Cerebellar nuclear complex (tissue), 1 donor: ENCODE measurements at places on chromosomes 16 and 17.

DNA sequence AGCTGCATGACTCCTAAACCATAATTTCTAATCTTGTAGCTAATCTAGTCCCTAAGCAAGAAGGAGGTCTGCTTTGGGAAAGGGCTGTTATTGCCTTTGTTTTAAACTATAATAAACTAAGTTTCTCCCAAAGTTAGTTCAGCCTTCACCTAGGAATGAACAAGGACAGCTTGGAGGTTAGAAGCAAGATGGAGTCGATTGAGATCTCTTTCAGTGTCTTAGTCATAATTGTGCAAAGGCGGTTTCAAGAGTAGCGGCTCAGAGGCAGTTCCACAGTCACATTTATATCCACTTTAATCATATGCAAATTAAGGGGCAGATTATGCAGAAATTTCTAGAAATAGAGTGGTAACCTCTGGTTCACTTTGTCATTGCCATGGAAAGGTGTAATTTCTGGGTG lies 17.4 kb downstream of the DRC7 start:
- no peak for DNase-seq

GRCh38 chr16:11796227-11797165 lies 562 bp downstream of the ZC3H7A start:
- DNase-seq: no peak

DNA sequence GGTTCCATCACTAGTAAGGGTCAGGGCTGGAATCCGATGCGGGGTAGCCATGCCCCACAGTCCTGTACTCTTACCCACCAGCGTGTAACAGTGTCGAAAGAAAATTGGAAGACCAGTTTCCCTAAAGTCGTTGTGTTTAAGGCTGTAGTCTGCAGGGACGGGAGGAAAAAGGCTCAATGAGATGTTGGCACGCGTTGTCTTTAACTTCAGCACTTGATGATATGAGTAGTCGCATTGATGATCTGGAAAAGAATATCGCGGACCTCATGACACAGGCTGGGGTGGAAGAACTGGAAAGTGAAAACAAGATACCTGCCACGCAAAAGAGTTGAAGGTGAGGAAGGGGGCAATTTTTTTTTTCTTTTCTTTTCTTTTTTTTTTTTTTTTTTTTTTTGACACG lies 1.3 kb downstream of the HSBP1 start:
- no peak for DNase-seq

- no peak for DNase-seq
Measured at GRCh38 chr16:2033057-2033908, 6.6 kb downstream of the NHERF2 start.

- DNase-seq: no peak
Measured at GRCh38 chr17:43734376-43734775, 24.2 kb downstream of the SOST start.

- DNase-seq: no peak
Measured at GRCh38 chr16:68629351-68629910, 15.7 kb upstream of the CDH3 start.

DNA sequence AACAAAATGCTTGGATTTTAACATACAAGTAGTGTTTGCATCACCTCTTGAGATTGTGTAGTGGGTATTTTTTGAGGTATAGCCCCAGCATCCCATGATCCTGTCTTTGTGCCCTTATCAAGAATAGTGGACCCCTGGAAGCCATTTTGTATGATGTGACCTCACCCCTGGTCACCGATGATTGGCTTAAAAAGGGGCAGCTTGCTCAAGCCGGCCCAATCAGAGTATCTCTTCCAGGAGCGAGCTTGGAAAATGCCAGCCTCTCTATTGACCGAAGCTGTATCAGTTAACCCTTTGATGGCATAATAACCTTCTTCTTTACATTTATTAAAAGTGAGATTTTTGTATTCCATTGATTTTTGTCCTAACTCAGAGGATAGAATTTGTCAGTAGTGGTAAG lies 55.5 kb upstream of the FAM20A start:
- no peak for DNase-seq

- no peak for DNase-seq
Measured at GRCh38 chr17:79047923-79048825, 24.2 kb downstream of the C1QTNF1 start.

GRCh38 chr17:74126959-74127358 lies 76.5 kb upstream of the RPL38 start:
- DNase-seq: no peak

DNA sequence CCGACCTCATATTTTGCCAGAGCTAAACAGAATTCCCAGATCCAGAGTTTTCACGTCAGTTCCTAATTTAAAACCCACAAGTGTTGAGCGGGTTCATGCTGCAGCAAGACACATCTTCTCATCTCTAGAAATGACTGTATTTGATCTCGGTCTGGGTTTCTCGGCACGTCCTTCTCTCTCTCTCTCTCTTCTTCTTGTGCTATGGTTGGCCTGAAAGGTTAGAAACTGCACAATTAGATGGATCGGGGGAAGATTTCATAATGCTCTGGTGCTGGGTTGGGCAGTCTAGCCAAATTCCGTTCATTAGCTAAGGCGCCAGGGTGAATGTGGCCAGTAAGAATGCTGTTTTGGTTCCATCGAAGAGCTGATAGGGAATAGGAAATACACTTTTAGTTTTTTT lies 158.9 kb upstream of the NOG start:
- DNase-seq: no peak

- DNase-seq: no peak
Measured at GRCh38 chr16:79069633-79070032, 530.9 kb downstream of the MAF start.

DNA sequence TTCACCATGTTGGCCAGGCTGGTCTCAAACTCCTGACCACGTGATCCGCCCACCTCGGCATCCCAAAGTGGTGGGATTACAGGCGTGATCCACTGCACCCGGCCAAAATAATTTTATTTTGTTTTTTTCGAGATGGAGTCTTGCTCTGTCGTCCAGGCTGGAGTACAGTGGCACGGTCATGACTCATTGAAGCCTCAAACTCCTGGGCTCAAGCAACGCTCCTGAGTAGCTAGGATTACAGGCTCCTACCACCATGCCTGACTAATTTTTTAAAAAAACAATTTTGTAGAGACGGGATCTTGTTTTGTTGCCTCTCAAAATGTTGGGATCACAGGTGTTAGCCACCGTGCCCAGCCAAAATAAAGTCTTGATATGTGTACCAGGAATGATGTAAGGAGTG lies 2.4 kb upstream of the TTLL6 start:
- DNase-seq: no peak

DNA sequence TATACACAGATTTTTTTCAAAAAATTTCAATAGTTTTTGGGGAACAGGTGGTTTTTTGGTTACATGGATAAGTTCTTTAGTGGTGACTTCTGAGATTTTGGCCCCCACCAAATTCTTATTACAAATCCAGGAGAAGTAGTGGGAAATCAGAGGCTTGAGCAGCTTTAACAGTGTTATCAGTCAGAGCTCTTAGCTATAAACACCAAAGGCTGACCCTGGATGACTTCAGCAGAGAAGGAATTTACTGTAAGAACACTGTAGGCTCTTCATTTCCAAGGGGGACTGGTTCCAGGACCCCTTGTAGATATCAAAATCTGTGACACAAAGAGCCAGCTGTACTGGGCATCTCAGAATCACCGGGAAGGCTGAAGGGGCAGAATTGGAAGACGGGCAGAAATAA lies 17.8 kb downstream of the MPHOSPH6 start:
- no peak for DNase-seq

GRCh38 chr16:66605177-66605978 lies 874 bp downstream of the CMTM3 start:
- DNase-seq: no peak

DNA sequence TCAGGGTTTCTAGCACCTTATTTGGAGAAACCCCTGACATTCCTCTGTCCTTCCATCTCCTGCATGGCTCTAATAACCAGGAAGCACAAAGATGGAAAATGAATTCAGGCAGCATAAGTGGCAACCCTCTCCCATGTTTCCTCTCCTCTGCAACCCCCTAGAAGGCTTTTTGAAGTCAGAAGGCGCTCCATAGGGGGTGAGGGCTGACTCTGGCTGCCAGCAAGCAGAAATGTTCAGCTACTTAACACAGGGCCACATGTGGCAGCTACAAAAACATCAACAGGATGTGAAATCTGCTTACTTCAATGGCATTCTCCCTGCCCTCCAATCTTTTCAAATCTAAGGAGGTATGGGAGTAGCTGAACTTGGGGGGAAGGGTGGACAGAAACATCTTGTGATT lies 55.2 kb upstream of the IRX5 start:
- no peak for DNase-seq

DNA sequence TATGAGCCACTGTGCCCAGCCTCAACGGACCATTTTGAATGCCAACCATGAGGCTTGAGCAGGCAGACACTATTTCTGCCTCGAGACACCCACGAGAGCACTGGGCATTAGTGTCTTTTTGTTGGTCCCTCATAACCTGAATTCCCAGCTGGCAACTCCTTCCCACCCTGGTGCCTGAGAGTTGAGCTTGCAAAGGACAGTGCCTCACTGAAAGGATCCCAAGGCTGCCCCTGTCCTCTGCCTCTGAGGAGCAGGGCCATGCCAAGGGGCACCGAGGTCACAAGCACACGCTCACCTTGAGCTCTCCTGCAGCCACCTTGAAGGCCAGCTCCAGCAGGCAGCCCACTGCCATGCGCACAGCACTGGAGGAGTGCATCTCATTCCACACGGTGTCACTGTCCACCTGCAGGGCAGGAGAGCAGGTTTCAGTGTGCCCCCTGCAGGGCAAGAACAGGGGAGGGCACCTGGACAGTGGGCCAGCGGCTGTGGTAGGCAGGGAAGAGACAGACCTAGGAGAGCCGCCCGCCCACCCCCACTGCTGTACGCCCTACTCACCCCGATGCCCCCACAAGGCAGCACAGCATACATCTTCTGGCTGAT lies 12.8 kb downstream of the G6PC3 start:
- DNase-seq: no peak

GRCh38 chr16:81273223-81273950 lies 34.9 kb downstream of the BCO1 start:
- no peak for DNase-seq

DNA sequence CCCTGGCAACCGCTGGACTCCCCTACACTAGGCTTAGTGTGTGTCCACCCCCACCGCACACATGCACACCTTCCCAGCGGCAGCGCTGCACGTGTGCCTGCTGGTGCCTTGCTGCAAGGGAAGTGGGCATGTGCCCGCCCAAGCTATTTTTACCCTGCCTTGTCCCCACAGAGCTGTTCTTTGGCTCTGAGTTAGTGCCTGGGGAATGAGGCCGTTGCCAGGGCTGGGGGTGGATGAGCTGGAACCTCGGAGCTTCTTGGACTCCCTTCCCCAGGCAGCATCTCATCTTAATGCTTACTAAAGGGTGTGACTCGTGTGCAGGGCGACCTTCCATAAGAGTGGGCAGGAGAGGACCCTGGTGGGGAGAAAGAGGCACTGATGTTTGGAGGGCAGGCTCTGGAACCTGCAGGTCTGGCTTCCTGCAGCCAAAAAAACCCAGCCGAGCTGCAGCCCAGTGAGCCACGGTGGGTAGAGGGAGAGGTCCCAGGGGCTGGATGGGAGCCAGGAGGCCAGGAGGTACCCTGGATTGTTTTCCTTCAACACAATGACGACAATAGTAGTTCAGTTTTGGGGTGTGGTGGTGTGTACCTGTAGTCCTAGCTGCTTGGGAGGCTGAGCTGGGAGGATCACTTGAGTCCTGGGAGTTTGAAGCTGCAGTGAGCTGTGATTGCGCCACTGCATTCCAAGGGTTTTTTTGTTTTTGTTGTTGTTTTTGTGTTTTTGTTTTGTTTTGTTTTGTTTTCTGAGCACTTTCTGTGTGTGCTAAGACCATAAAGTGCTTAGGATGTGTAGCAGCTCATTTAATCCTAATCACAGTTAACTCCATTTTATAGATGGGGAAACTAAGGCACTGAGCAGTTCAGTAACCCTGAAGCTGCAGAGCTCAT lies 119.1 kb downstream of the RAB11FIP4 start:
- DNase-seq: no peak

DNA sequence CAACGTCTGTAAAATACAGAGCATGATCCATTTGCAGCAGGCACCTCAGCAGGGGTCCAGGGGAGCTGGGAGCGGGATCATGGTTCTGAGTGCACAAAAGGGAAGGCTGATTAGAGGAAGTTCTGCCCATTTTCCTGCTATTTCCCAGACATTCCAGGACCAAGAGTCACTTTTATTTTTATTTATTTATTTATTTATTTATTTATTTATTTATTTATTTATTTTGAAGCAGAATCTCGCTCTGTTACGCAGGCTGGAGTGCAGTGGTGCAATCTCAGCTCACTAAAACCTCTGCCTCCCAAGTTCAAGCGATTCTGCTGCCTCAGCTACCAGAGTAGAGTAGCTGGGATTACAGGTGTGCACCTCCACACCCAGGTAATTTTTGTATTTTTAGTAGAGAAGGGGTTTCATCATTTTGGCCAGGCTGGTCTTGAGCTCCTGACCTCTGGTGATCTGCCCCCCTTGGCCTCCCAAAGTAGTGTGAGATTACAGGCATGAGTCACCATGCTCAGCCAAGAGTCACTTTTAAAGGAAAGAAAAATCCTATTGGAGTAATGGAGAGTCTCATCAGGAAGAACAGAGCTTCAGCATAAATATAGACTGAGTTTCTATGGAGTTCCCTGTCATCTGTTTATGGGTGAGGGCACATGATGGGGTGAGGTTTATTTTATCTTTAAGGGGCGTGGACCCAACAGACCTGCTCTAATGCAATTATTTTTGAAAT lies 355.2 kb downstream of the HAPSTR1 start:
- DNase-seq: no peak

DNA sequence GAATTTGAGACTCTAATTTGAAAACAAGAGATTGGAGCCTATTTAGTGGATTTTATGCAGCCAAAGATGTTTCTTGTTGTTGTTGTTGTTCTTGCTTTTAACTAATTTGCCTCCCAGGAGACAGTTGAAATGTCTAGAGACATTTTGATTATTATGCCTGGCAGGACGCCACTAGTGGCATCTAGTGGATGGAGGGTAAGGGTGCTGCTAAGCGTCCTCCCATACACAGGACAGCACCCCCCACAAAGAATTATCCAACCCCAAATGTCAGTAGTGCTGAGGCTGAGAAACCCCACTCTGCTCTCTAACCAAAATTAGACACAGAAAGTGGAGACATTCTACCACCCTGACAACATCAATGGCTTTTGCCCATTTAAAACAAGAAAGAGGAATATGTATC lies 15.4 kb upstream of the HSBP1 start:
- DNase-seq: no peak

GRCh38 chr17:34623856-34624766 lies 44.7 kb downstream of the TMEM132E start:
- DNase-seq: no peak

- DNase-seq: no peak
Measured at GRCh38 chr17:74568106-74568873, 981 bp upstream of the CD300H start.

DNA sequence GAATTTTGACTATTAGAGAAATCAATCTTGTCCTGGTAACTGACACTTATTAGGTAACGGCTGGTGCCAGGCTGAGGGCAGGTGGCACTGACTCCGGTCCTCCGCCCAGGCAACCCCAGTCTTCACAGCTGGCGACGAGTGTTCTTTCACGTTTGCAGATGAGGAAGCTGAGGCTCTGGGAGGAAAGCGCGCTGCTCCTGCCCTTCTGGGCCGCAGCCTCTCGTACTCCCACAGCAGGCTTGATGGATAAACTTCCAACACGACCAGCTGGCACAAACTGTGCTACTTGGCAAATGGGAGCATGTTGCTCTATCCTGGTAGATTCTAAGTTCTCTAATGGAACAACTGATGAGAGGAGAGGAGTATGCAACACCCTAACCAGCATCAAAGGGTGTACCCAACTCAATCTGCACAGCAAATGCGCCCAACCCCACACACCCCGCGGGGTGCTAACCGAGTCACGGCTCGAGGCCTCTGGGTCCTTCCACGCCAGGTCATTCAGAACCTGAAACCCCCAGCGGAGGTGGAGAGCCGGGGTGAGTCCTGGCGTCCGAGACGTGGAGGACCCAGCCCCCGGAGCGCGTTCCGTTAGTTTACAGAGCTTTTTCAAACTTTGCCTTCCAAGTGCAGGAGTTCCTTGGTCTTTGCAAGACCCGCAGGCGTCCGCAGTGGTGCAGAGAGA lies 477 bp upstream of the SLC47A1 start:
- no peak for DNase-seq
